ENCODE measurements at places on chromosomes 2 and 18.

- peak; percentile 15 for DNase-seq
These were observed 11.0 kb upstream of the PLEKHM3 start for GRCh38 chr2:208036357-208036756.

GRCh38 chr2:104434318-104434792 lies 419.6 kb upstream of the POU3F3 start:
- DNase-seq = no peak

GRCh38 chr18:64852281-64852680 lies 703.4 kb upstream of the LINC00305 start:
- DNase-seq = no peak

GRCh38 chr2:18094277-18094676 lies 215.8 kb downstream of the KCNS3 start:
- no peak for DNase-seq

GRCh38 chr2:181231151-181231550 lies 226.0 kb upstream of the ITGA4 start:
- DNase-seq = peak; percentile 17

- no peak for DNase-seq
These were observed 103.3 kb downstream of the ST6GAL2 start for GRCh38 chr2:106782681-106783080.

DNA sequence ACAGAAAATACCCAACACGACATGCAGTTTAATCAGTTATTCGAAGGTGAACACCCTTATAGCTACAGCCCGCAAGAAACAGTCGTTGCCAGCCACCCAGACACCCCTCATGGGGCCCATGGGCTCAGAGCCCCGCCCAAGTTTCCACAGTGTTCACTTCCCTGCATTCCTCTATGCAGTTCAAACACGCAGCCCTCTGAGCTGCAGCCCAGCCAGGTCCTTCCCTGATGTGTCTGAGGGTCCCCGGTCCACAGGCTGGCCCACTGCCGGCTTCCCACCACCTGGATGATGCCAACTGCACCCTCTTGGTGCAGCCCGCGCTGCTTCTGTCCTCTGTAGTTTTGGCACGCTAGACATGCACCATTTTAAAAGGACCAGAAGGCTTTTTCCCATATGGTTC lies 87.4 kb downstream of the ZNF516 start:
- DNase-seq = no peak

DNA sequence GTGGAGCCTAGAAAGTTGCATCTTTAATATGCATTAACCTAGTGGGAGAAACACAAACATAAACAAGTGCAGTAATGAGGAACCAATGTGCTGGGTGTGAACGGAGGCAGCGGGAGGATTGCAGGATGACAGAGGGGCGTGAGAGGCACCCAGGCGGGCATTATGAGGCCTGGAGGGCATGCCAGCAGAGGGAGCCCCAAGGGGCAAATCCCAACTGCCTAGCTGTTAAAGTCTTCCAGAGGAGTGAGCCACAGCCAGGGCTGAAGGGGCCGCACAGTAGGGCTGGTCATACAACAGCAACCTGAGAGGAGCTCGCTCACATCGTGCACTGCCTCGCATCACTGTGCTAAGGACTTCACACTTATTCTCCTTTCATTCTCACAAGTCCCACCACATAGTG lies 13.3 kb upstream of the PRELID3A start:
- DNase-seq = no peak

- no peak for DNase-seq
These were observed 107.5 kb downstream of the TTC27 start for GRCh38 chr2:32735348-32735747.

- DNase-seq = peak; percentile 6
These were observed 38.5 kb upstream of the ZNF396 start for GRCh38 chr18:35415511-35416073.

DNA sequence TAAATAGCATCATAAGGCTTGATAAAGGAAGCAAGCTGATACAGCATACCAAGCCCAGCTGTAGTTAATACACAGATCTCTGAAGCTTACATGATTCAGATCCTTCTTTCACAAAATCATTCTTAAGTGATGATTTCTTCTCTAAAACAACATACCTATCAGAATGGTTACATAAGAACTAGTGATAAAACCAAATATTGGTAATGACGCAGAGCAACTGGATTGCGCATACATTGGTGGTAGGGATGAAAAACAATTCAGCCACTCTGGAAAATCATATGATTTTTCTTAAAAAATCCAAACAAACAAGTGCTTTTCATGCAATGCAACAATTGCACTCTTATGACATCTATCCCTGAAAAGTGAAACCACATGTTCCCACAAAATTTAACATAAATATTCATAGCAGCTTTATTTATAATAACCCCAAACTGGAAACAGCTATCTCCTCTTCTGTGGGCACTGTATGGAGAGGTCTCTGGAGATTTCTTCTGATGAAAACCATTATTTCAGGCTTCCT lies 153.6 kb upstream of the DSEL start:
- no peak for DNase-seq

Measured in RPMI7951 (cell line).